Astrocyte (in vitro differentiated cells and primary cell): ENCODE measurements at places on chromosomes 3 and 15. TPM values are rescaled to one million over a fixed set of nuclear protein-coding genes. Genes with fewer than 3 reads are reported as not detected.

Gene UCN2
- 2.8 and 3.3 TPM in 2 replicates for total RNA-seq

Gene ZNF80
- not detected in 2 replicates for total RNA-seq

Gene HEXA
- 145 and 178 TPM in 2 replicates for total RNA-seq

Gene MKRN2OS
- 0.25 TPM in 1 of 2 replicates, not detected in the other for total RNA-seq

Gene ANKRD34C
- 0.05 TPM in 1 of 2 replicates, not detected in the other for total RNA-seq

Gene ARNT2
- 2.7 and 3.5 TPM in 2 replicates for total RNA-seq

Gene LINGO1
- total RNA-seq = 4.5 and 5.7 TPM in 2 replicates

Gene SEMA5B
- 1.0 and 2.1 TPM in 2 replicates for total RNA-seq

Gene SUCNR1
- total RNA-seq = 0.17 TPM in 1 of 2 replicates, not detected in the other

Gene ENTPD3
- 0.53 and 0.75 TPM in 2 replicates for total RNA-seq

Gene NANOGP8
- total RNA-seq = not detected in 2 replicates

Gene ARPIN
- total RNA-seq = 4.8 and 5.9 TPM in 2 replicates

Gene SPATA16
- not detected in 2 replicates for total RNA-seq

Gene TRANK1
- total RNA-seq = 5.6 and 5.8 TPM in 2 replicates

Gene ZNF660
- 5.5 and 6.7 TPM in 2 replicates for total RNA-seq

Gene FBXW12
- total RNA-seq = not detected in 2 replicates

Gene TMEM158
- total RNA-seq = 11.5 and 14.1 TPM in 2 replicates

Gene SLC6A11
- total RNA-seq = 0.34 and 0.36 TPM in 2 replicates

Gene CHRNA5
- total RNA-seq = 1.5 and 2.5 TPM in 2 replicates

Gene AADACL2
- not detected in 2 replicates for total RNA-seq

Gene STRA6
- 7.2 and 13.7 TPM in 2 replicates for total RNA-seq

Gene ANKUB1
- total RNA-seq = not detected in 2 replicates

Gene TM6SF1
- total RNA-seq = 1.0 and 2.1 TPM in 2 replicates

Gene TM4SF4
- not detected in 2 replicates for total RNA-seq

Gene GP5
- 0.10 TPM in 1 of 2 replicates, not detected in the other for total RNA-seq

Gene P2RY13
- not detected in 2 replicates for total RNA-seq

Gene THBS1
- 720 and 820 TPM in 2 replicates for total RNA-seq

Gene CAMKV
- total RNA-seq = 0.22 and 0.45 TPM in 2 replicates

Gene TGM5
- 0.16 TPM in 1 of 2 replicates, not detected in the other for total RNA-seq

Gene LYZL4
- not detected in 2 replicates for total RNA-seq

Gene IL17RB
- total RNA-seq = 0.16 TPM in 1 of 2 replicates, not detected in the other

Gene DAPK2
- total RNA-seq = 0.52 and 0.60 TPM in 2 replicates

Gene HTR3E
- total RNA-seq = not detected in 2 replicates

Gene RTP1
- total RNA-seq = not detected in 2 replicates

Gene AGBL1
- total RNA-seq = not detected in 2 replicates

Gene ATXN7
- total RNA-seq = 17.6 and 19.2 TPM in 2 replicates

Gene RETNLB
- not detected in 2 replicates for total RNA-seq

Gene GREM1
- 74.5 and 112 TPM in 2 replicates for total RNA-seq

Gene CPNE4
- total RNA-seq = 0.68 and 1.9 TPM in 2 replicates

Gene DAZL
- total RNA-seq = not detected in 2 replicates

Gene IGF2BP2
- 128 and 162 TPM in 2 replicates for total RNA-seq

Gene GOLGA8G
- 0.31 TPM in 1 of 2 replicates, not detected in the other for total RNA-seq

Gene FAM107A
- not detected in 2 replicates for total RNA-seq

Gene EIF4E3
- total RNA-seq = 3.5 and 4.2 TPM in 2 replicates

Gene MAGEL2
- total RNA-seq = 8.1 and 8.6 TPM in 2 replicates

Gene RPP25
- total RNA-seq = 4.1 and 4.7 TPM in 2 replicates

Gene C3orf85
- not detected in 2 replicates for total RNA-seq

Gene RTP3
- total RNA-seq = not detected in 2 replicates

Gene CMTM8
- 1.6 TPM in 2 replicates for total RNA-seq

Gene SLC22A13
- total RNA-seq = 0.72 and 1.8 TPM in 2 replicates

Gene TYRO3
- 28.5 and 34.0 TPM in 2 replicates for total RNA-seq

Gene GOLGA6L7
- not detected in 2 replicates for total RNA-seq

Gene DNASE1L3
- total RNA-seq = not detected in 2 replicates

Gene ALAS1
- 51.4 and 56.3 TPM in 2 replicates for total RNA-seq

Gene REC114
- total RNA-seq = not detected in 2 replicates

Gene CTXN2
- not detected in 2 replicates for total RNA-seq

Gene GATA2
- total RNA-seq = 0.58 and 1.7 TPM in 2 replicates

Gene MED12L
- 5.0 and 8.2 TPM in 2 replicates for total RNA-seq
